NAMALWA (cell line): ENCODE measurements at places on chromosomes 1 and 21.
A peak's percentile ranks its signal among the peaks of the same experiment; 100 is the strongest.

- no peak for DNase-seq
Observed at GRCh38 chr1:106637566-106637965, 418.9 kb upstream of the PRMT6 start.

DNA sequence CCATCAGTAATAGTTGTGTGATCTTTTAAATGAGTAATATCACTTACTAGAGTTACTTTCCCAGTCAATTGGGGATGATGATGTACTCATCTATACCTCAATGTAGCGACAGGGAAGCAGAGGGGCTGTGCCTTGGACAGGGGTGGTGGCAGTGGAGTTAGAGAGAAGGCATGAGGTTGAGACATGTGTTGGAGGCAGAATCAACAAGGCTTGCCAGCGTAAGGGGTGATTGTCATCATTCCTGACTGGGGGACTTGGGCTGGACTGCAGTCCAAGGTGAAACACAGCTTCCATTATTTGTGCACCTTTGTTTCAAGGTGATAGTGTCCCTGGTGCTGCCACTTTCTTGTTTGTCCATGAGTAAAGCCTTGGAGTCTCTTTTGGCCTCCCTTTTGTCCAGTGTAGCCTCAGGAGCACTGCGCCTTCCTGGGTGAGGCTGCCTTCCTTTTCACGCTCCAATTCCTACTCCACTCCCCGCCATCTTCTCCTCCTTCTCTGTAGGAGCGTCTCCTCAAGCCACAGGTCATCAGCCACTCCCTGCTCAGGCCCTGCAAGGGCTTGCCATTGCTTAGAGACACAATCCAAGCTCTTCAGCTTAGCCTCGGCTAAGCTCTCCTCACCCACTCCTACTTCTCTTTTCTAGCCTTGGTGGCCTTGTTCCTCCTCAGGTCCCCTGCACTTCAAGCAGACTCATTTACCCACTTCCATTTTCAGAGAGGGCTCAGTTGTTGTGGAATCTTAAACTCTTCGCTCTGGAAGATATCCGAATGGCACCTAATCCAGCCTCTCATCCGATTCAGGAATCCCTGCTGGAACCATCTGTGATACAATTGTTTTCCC lies 77.6 kb upstream of the CD34 start:
- no peak for DNase-seq

- DNase-seq = no peak
Observed at GRCh38 chr1:71106658-71107322, 26.0 kb upstream of the ZRANB2 start.

- DNase-seq = peak; percentile 21
Observed at GRCh38 chr1:160567858-160568682, 11.2 kb downstream of the CD84 start.

- DNase-seq = no peak
Observed at GRCh38 chr1:33270808-33271465, 14.6 kb downstream of the ZNF362 start.

- DNase-seq = no peak
Observed at GRCh38 chr1:8093221-8093980, 67.3 kb upstream of the ERRFI1 start.

- DNase-seq = peak; percentile 40
Observed at GRCh38 chr1:39826583-39826982, 37.9 kb upstream of the BMP8B start.

DNA sequence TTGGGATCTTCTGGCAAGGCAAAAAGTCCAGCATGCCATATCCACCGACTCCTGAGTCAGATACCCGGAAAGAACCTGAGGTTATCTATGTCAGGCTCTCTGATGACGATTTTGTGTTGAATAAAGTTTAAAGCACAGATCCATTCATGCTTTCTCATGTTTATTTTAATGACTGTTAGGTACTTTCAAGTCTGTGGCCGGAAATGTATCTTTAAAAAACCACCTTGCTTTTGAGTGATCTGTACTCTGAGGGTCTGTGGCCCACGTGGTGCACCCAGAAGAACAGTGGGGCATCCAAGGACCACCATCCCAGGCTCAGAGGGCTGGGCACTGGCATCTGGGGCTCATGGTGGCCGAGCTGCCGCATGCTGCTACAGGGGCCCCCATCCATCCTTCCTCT lies 30.1 kb upstream of the VASH2 start:
- DNase-seq = no peak

- no peak for DNase-seq
Observed at GRCh38 chr21:44466996-44467858, 11.9 kb downstream of the LRRC3 start.

DNA sequence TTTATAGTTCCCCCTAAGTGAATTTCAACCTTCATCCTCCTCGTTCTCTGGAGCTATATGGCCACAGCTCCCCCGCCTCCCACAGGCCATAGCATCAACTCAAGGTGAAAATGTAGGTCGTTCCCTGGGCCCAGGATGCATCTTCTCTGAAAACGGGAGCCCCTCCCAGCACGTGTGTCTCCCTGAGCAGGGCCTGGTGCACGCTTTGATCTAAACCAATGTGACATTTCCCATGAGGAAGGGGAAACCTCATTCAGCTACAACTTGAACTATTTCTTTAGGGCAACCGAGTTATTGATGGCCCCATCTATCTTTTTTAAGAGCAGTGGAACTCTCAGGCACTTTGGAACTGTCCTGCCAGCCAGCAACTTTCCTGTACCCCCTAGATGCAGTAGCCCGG lies 57.8 kb upstream of the BACE2 start:
- no peak for DNase-seq

DNA sequence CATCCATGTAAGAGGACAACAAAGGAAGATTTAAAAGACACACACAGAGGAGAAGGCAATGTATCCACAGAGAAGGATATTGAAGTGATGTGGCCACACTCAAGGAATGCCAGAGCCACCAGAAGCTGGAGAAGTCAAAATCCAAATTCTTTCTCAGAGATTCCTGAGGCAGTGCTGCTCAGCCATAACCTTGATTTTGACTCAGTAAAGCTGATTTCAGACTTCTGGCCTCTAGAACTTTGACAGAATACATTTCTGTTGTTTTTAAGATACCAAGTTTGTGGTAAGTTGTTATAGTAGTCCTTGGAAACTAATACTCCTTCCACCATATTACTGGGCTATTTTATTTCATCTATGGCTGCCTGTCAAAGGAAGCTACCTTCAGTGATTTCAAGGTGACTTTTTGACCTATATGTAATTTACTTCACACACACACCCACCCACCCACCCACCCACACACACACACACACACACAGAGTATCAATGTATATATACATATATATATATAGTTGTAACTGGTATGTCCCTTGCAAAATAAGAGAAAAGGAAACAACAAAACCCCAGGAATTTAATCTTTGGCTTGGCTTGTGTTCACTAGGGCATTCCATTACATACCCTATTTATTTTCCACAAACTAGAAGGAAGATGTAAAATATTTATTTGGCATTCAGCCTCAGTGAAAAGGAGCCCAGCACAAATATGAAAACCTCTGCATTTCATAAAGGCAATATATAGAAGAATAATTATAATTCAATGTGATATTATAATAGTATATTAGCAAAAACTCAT lies 142.1 kb upstream of the PTGFR start:
- DNase-seq = no peak

DNA sequence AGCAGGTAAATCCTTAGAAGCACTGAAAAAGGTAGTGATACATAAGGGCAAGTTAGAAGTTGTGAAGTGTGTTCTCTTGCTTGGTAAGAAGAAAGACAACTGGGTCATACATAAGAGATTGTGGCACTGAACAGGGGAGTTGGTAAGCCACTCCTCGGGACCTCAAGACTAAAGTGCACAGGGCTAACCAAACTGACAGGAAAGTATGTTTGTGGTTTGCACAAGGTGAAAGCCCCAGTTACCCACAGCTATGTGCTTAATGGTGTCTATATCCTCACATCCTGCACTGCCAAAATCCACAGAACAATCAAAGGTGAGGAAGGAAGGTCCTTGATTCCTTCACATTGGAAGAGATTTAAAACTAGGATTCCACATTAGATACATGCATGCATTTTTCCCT lies 276.5 kb downstream of the DNM3 start:
- no peak for DNase-seq
